ENCODE measurements at places on chromosomes 7 and 10.

DNA sequence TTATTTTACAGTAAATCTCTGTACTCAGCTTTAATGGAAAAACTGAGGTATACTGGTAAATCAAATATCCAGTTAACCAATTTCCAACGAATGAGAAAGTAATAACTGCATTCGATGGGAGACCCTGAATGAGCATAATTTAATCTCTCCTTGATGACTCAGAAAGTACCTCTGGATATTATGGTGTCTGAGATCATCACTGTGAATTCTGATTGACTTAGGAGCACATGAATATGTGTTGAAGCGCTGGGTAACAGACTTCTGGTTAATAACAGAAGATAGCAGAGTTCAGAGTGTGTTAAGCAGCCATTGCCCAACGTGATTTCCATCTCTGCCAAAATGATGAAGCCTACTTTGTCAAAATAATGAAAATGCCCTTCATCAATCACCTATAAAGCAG lies 116.6 kb downstream of the NRP1 start:
- DNase-seq, result peak; percentile 87

GRCh38 chr10:97078261-97078937 lies 107.4 kb downstream of the SLIT1 start:
- no peak for DNase-seq

DNA sequence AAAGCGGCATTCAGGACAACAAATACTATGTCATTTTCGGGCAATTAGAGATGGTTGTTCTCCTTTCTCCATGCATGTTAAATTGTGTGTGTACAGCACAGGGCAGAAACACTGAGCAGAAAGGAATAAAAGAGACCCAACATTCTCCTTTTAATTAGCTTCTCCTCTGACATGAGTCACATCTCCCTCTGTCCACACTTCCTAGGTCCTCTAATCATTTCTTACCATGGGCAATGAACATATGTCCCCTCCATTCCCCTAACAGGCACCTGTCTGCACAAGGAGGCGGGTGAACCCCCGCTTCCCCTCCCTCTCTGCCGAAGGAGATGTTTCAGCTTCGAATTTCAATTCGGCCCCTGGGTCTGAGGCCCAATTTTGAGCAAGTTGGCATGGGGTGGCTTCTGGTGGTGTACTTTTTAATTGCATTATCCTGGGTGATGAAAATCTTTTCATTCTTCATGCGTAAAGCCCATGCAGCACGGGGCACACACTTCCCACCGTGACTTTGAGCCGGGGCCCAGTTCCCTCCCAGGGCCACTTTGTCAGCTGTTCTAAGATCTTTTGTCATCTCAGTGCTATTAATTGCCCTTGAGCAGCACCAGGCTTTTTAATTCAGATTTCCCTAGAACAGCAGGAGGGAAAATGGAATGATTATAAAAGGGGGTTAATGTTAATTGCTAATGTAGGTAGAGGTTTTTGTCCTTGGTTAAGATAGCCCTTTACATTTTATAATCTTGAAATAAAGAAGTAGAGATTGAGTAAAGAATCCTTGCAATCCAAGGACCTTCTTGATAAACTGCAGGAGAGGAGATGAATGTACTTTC lies 219.5 kb upstream of the NRP1 start:
- no peak for DNase-seq

GRCh38 chr7:112306903-112307302 lies 100.4 kb downstream of the ZNF277 start:
- no peak for DNase-seq
